ENCODE measurements at places on chromosomes 1 and 21.

- no peak for DNase-seq
Measured at GRCh38 chr1:58745117-58745516, 38.7 kb downstream of the JUN start.

DNA sequence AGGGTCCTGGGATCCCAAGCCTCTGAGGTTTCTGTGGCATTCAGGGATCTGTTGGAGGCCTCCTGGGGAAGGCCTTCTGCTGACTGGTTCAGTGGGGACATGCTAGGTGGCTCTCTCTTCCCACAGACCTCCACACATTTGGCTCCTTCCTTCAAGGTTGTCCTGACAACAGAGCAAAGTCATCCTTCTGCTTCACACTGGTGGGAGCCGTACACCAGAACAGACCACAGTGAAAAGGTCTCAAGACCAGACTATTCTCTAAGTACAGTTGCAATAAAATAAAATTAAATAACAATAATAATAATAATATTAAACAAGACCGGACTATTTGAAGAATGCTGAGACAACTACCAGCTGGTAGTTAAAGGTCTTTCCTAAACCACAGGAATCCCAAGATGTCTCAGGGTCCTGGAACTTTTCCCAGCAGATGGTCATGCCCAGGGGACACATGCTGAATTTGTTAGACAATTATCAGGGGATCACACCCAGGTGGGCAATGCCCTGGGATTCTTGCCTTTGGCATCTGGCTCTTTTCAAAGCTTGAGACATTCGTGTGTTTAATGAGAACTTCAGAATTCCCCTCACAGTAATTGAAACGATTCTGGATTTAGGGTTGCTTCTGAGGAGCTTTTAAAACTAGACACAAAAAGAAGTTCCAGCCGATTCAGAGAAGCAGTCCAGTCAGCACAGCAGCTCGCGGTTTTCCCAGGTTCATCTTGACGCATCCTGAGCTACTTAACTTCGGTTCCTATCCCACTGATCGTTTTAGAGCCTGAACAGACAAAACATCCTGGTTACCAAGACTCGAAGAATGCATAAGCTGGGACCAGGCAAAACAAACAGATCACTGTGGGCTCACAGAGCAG lies 22.9 kb downstream of the HTR1D start:
- DNase-seq: no peak

DNA sequence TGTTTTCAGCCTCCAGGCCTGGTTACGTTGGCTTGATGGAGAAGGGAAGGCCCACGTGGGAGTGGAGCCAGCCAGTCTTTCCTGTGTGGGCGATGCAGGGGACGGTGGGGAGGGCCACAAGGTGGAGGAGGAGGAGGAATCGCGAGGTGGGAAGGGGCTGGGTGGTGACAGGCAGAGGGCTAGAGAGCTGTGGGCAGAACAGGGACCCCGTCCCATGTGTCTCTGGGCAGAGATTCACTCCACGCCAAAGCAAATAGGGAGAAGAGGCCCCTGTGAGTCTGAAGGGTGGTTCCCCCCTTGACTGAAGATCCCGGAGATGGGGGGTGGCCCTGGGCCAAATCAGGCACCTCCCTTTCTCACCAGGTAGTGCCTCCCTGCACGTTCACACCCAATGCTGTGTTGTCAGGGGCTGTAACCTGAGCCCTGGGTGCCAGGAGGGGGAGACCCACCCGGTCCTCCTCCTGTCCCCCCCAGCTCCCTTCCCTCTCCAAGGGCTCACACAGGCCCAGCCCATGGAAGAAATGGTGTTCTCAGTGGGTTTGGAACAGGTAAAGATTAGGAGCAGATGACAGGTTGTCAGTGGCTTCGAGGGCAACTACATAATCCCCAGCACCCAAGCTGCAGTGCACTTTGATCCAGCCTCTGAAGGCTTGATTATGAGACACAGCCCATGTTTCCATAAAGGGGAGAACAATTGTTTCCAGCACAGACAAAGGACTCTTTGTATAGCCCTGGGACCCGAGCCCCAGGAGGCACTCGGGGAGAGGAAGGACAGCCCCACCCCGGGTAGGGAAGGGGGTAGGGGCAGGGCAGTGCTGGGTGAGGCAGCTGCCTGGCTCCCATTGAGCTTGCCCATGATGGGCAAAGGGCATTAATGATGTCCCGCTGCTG lies 37.7 kb upstream of the GPR37L1 start:
- no peak for DNase-seq

- DNase-seq: no peak
Measured at GRCh38 chr1:18384471-18384870, 96.3 kb upstream of the KLHDC7A start.

- no peak for DNase-seq
Measured at GRCh38 chr1:165403835-165404482, 41.0 kb downstream of the RXRG start.

- no peak for DNase-seq
Measured at GRCh38 chr1:178039891-178040290, 54.0 kb upstream of the RASAL2 start.

DNA sequence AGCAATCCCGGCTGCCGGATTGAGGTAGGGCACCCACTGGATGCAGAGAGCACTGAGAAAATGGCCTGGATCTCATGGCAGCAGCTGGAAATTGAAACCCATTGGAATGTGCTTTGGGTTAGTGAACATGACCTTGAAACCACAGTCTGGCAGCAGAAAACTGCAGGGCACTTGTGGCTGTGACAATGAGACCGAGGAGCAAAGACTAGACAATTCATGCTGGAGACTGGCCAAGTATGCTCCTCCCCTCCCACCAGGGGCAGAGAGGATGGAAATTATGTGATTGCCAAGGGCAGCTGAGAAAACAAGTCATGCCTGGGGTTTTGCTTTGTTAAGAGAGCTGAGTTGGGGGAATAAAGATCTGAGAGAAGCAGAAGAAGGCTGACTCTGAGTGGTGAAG lies 60.7 kb downstream of the ZNF697 start:
- DNase-seq: no peak

GRCh38 chr1:174818951-174819350 lies 180.8 kb upstream of the CACYBP start:
- no peak for DNase-seq

- no peak for DNase-seq
Measured at GRCh38 chr1:1756661-1757421, 21.4 kb downstream of the NADK start.

- no peak for DNase-seq
Measured at GRCh38 chr1:61284248-61284854, 202.0 kb downstream of the NFIA start.

DNA sequence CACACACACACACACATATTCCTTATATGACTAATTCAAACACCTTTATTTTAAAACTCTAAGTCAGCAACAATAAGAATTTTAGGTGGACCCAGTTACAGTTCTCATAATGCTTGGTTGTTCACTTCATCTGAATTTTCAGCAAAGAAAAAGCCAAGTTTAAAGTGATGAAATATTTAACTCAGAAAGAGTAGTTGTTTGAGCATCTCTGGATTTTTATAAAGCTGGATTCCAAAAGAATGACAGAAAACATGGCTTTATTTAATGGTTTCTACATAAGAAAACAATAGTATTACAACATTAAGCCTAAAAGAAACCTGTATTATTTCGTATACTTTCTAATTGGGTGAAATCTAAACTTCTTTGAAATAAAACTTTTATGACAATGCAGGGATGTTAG lies 54.2 kb upstream of the ADAMTS5 start:
- no peak for DNase-seq

GRCh38 chr1:100720101-100720500 lies 559 bp downstream of the VCAM1 start:
- no peak for DNase-seq

- no peak for DNase-seq
Measured at GRCh38 chr1:62307895-62308492, 11.2 kb downstream of the KANK4 start.

- DNase-seq: no peak
Measured at GRCh38 chr1:25615172-25615541, 1.4 kb upstream of the MAN1C1 start.

All from stimulated activated CD8-positive, alpha-beta memory T cell treated with anti-CD3 and anti-CD28 coated beads, Interleukin-2, amount 100 ng/mL, for 1 hour (primary cell).